ENCODE measurements at places on chromosomes 5 and 9.

GRCh38 chr9:100014846-100015245 is 84.0 kb downstream of the ERP44 start:
- DNase-seq = no peak

DNA sequence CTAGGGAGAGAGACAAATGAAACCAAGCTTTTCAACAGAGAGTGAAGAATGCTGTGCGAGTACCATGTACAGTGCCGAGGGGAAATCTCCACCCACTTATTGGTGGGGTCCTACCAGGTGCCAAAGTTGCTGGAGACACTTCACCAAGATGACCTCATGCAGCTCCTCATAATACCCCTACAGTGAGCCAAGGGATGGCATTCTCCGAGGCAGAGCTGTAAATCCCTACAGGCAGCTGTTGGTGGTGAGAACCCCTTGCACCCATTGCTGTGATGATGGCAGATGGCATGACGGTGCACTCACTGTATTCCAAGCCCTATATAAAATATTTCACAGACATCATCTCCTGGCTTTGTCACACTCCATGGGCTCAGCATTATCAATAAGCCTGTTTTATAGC is 464.9 kb downstream of the SPOCK1 start:
- no peak for DNase-seq

DNA sequence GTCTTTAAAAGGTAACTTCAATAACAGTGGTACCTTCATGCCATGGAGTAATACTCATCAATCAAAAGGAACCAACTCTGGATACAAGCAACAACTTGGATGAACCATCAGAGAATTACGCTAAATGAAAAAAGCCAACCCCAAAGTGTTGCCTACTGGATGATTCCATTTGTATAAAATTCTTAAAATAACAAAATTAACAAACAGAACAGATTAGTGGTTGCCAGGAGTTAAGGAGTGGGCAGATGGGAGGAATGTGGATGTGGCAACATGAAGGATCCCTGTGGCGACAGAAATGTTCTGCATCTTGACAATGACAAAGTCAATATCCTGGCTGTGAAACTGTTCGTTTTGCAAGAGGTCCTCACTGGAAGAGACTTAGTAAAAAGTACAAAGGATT is 50.5 kb downstream of the SPTLC1 start:
- DNase-seq = no peak

DNA sequence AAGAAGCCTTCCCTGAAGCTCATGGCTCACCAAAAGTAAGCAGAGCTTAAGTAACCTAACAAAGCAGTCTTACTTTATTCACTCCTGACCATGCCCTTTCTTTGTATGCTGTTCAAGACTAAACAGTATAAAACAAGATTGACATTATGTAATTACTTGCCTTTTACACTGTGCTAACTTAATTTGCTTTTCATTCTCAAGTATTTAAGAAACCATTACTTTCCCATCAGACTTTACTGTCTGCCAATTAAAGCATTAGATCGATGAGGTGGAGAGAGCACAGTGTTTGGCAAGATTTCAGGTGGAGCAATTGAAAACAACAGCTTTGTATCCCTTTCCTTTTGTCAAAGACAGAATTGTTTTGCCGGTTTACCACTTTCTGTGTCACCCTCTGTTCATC is 98.2 kb downstream of the RORB start:
- DNase-seq = no peak

DNA sequence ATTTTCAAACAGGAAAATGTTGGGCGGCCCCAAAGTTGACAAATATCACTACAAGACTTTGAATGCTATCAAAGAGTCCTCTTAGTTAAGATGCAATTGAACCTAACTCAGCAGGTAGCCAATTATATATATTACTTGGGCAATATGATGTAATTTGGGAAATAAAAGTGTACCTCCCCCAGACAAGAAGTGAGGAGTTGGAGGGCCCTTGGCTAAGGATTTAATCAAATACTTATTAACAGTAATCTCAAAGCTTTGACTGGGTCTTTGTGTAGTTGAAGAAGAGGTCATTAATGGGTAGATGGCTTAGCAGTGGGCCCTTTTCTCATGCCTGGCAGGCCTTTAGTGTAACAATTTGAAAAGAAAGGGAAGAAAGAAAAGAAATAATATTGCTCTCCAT is 599.0 kb downstream of the CSNK1G3 start:
- no peak for DNase-seq

- no peak for DNase-seq
Observed at GRCh38 chr5:147547730-147548129, 37.9 kb upstream of the DPYSL3 start.

GRCh38 chr5:91170266-91170665 is 212.9 kb downstream of the ARRDC3 start:
- no peak for DNase-seq

DNA sequence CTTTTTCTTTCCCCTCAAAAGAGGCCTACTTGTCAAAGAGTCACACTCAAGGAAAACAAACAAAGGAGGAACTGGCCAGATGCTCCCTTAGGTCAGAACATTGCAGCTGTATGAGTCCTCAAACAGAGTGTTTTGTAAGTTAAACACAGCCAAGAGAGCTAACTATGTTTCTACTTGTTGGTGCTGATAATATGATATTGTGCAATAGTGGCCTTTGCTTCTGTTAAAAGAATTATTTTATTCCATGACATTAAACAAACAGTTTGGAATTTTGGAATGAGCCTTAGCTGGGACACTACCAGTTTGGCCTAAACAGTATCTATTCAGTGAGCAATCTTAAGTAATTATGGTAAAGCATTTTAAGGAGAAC is 56.0 kb upstream of the TPD52L3 start:
- peak; percentile 26 for DNase-seq

DNA sequence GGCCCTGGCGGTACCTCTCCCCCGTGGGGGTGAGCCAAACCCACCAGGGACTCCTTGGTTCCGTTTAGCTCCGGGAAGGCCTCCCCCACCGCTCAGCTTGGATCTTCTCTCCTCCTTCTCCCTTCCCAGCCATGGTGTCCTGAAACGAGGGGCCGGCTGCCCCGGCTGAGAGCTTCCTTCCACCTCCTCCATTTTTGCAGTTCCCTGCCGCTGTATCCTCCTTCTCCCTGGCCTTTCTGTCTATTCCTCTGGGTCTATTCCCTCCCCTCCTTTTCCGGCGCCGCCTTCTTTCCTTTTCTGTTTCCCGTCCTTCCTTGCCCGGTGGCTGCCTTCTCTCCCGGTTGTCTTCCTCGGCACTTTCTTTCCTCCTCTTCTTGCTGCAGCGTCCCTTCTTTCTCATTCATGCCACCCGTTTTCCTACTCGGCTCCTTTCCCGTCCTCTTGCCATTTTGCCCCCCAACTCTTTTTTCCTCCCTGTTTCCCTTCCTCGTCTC is 110.4 kb downstream of the LIFR start:
- no peak for DNase-seq

GRCh38 chr5:10077791-10078545 is 171.7 kb downstream of the ATPSCKMT start:
- peak; percentile 84 for DNase-seq

GRCh38 chr5:106827061-106827460 is 843.7 kb downstream of the EFNA5 start:
- DNase-seq = no peak

DNA sequence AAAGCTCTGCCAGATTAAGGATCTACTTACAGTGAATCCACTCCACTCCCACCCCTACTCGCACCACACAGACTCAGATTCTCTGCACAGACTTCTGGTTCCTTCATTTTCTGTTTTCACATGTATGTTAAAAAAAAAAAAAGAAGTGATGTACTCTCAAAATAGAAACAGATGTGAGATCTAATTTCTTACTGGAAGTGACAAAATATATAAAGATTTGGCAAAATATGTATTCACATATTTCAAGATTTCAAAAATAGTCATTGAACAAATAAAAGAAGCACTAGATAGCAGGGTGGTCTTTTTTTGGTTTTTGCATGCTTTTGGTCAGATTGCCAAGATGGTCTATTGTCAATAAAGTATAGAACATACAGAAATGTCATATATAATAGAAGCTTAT is 379.2 kb downstream of the TMEM167A start:
- DNase-seq = no peak

GRCh38 chr9:134123764-134124128 is 12.1 kb upstream of the WDR5 start:
- DNase-seq = no peak

- no peak for DNase-seq
Observed at GRCh38 chr9:85594316-85594715, 147.4 kb downstream of the AGTPBP1 start.

DNA sequence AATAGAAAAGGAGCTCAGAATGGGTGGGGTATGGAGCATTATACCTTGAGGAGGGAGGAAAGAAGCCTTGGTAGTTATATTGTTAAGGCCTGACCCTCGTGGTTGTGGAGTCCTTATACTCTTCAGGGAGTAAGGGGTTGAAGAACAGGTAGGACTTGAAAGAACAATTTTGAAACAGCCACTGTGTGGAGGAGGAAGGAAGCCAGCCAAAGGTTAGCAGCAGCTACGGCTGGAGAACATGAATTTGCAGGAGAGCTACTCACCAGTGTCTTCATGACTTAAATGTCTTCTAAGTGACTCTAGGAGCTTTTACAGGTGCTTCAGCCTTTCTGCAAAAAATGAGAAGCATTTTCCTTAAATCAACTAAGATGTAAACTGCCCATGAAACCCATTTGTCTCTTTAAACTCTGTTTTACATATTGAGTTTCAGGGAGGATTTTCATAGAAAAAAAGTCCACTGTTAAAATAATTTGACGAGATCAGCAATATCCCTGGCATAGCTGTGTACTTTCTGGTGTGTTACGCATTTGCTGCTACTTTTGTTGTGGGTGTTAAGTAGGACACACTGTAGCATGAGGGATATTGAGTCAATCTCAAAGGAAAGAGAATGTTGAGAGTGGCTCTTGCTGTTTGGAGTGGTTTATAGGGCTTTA is 110.6 kb upstream of the ELL2 start:
- DNase-seq = no peak

DNA sequence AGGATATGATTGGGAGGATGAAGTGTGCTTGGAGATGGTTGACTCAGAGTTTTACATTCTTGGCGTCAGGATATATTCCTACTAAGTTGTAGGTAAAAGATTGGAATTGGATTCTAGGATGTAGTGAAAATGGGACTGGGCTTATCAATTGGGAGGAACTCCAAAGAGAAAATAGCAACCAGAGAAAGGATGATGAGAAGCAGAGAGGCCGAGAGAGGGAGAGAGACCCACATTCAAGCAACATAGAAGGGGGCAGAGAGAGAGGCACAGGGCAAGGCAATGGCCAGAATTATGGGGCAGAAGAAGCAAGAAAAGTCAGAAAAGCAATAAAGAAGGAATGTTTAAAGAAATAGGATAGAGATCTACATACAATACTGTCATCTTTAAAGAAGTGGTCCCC is 217.9 kb upstream of the ACTBL2 start:
- DNase-seq = no peak

- no peak for DNase-seq
Observed at GRCh38 chr9:21314152-21314551, 9.0 kb upstream of the IFNA5 start.

GRCh38 chr9:5671711-5672353 is 42.9 kb downstream of the RIC1 start:
- no peak for DNase-seq

GRCh38 chr5:158819095-158819494 is 280.6 kb downstream of the EBF1 start:
- no peak for DNase-seq

GRCh38 chr5:103758996-103759395 is 196.4 kb upstream of the NUDT12 start:
- no peak for DNase-seq

DNA sequence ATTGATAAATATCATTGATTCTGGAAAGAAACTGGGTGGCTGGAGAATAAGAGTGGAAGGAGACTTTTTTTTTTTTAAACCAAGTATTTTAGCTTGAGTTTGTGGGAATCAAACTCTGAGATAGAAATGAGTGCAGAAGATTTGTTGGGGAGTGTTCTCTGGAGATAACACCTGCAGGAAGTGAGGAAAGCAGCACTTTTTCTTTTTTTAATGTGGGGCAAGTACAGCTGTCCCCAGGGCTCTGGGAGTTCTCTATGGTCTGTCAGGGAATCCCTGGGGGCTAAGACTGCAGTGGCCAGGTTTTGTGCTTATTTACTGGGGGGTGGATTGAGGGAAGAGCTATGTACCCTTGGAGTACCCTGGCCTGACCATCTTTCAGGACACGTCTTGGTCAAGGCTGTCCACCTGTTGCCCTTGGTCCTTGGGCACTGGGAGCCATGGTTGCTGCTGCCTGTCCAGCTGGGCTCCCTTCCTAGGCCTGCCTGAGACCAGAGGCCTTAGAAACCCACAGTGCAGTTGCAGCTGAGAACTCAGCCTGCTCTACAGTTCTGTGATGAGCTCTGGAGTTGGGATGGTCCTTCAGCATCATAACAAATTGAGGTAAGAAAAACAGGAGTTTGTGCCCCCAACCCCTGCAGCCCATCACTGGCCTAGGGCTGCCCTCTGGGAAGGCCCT is 85.8 kb downstream of the PHAX start:
- no peak for DNase-seq

DNA sequence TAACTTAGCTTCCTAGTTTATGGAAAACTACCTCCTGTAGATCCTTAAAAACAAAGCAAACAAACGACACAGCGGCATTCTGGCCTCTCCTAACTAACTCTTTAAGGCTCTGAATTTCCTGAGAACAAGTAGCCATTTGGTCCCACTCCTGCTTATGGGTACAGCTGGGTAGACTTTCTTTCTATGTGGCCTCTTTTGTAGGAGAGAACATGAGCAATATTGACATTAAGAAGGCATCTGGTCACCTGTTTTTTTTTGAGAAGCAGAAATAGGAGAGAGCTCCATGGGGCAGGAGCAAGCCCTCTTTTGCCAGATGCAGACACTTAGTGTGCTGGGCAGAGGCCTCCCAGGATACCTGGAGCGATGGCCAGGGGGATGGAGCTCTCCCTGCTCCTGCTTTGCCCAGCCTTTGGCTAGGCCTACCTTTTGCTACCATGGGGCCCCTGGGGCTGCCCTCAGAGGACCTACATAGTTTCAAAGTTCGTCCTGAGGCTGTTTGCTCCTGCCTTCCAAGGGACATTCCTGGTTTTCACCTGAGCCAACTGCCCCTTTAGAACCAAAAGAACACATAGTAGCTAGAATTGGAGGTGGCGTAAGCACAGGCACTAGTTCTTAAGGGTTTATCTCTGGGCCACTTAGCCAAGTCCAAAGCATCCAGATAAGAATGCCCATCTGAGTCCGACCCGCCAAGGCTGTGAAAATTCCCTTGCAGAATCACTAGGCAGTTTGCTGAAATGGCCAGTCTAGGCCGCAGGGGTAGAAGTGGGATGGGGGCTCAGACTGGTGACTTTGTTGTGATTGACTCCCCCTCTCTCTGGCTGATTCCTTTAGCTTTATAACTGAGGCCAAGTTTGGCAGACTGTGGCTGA is 2.4 kb upstream of the STC2 start:
- no peak for DNase-seq

GRCh38 chr5:142013734-142014521 is 1.1 kb upstream of the GNPDA1 start:
- no peak for DNase-seq

DNA sequence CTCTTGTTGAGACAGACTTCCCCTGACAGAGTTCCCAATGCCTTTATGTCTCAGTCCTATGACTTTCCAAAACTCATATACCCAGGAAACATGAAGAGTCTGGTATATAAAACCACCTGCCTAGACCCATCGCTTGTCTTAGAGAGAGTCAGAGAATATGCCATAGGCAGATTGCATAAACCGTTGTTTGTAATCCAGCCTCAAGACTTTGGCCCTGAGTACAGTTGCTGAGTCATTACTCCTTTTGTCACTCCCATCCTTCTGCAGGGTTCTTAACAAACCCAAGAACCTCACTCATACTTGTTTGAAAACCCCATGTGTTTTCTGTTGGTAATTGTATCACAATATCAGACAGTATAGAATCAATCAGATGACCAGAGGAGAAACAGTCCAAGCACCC is 616.3 kb downstream of the SLCO4C1 start:
- DNase-seq = no peak

GRCh38 chr5:157568222-157568621 is 7.4 kb downstream of the ADAM19 start:
- DNase-seq = no peak
